ENCODE measurements at places on chromosomes 2 and 18.

DNA sequence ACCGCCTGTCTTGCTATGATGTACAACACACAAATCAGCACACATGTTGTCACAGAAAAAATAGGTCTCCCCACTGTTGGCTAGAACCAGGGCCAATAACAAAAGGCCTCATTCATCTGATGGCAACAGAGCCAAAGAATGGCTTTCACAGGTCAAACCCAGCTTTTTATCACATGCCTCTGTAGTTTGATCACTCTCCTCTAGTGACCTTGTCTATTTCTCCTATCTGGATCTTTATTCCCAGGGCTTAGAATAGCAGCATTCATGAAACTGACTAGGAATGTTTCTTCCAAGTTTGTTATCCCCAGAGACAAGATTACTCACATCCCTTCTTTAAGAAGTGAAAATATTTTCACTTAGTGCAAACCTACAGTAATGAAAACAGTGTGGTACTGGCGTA is 285.8 kb upstream of the GYPC start:
- no peak for DNase-seq

- DNase-seq: no peak
Measured at GRCh38 chr18:12580630-12581342, 77.1 kb downstream of the SPIRE1 start.

- no peak for DNase-seq
Measured at GRCh38 chr2:119257198-119257597, 33.6 kb downstream of the STEAP3 start.

DNA sequence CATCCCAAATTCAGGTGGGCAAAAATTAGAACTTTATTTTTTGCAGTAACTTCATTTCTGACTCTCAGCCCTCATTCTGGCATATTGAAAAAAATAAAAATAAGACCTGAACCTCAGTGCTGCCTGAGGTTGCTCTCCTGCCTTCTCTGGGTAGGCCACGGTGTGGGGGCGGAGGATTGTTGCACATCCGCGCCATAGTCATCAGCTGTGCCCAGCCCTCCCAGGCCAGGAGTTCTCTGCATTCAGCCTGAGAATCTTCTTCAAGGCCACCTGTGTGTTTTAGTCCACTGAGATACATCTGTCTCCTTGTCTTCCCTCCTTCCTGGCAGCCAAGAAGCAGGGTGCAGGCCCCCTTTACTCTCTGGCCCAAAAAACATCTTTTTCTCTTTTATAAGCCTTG is 94.7 kb downstream of the ARMC9 start:
- DNase-seq: no peak

GRCh38 chr2:121359716-121360565 is 74.9 kb upstream of the TFCP2L1 start:
- DNase-seq: no peak

GRCh38 chr18:48278081-48278480 is 131.1 kb downstream of the ZBTB7C start:
- DNase-seq: no peak

DNA sequence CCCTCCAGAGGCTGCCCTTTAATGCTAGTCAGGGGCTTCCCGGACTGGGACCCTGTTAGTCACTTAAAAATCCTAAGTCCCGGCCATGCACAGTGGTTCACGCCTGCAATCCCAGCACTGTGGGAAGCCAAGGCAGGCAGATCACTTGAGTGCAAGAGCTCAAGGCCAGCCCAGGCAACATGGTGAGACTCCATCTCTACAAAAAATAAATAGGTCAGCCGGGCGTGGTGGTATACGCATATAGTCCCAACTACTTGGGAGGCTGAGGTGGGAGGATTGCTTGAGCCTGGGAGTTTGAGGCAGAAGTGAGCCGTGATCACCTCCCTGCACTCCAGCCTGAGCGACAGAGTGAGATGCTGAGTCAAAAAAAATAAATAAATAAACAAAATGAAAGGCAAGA is 17.2 kb upstream of the KCNG2 start:
- DNase-seq: no peak

- DNase-seq: no peak
Measured at GRCh38 chr2:30527411-30527810, 80.4 kb downstream of the LCLAT1 start.

- DNase-seq: no peak
Measured at GRCh38 chr18:66495844-66496243, 108.0 kb downstream of the CDH19 start.

DNA sequence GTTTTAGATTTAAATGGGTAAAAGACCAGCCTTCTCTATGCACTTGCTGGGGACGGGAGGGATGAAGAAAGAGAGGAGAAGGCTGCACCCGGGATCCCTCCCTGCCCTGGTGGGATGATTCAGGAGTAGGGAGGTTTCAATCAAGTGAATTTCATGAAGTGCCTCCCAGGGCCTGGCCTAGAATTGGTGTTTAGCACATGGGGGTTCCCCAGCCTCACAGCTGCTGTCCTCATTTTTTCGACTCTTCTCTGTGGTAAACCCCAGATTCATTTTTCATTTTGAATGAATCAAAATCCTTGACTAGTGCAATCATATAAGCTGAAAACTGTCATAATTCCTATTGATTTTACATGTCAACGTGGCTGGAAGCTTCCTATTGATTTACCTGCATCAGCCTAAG is 81.1 kb downstream of the LPIN1 start:
- no peak for DNase-seq

DNA sequence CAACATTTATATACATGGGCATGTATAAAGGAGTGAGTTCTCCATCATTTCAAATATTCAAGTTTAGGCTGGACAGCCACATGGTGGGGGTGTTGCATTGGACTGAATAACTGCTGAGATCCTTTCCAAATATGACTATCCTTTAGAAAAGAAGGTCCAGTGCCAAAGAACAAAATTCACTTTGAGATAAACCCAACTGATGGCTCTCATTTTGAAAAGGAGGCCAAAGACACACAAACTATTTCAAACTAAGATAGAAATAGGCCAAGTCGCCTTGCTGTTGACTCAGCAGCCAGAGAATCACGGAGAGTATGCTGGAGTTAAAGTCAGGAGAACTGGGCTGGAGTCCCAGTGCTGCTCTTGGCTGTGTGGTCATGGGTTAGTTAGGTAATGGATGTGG is 204.5 kb upstream of the LRATD1 start:
- no peak for DNase-seq

- DNase-seq: no peak
Measured at GRCh38 chr2:239438995-239439753, 38.4 kb upstream of the HDAC4 start.

DNA sequence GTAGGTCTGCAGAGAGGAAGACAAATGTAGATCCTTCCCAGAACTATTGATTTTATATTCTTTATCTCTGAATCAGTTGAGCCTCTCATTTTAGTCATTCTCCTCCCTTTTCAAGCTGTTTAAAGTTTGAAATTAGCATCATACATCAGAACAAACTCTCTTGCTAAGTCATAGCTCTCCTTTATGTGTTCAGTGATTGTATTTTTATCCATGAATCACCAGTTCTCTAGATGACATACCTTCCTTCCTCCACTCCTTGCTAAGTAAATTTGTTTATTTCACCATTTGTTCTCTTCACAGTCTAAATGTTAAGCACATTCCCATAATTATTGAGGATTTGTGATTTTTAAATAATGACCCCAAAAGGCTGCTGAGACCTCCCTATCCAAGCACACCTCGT is 63.5 kb upstream of the RAPGEF4 start:
- no peak for DNase-seq

DNA sequence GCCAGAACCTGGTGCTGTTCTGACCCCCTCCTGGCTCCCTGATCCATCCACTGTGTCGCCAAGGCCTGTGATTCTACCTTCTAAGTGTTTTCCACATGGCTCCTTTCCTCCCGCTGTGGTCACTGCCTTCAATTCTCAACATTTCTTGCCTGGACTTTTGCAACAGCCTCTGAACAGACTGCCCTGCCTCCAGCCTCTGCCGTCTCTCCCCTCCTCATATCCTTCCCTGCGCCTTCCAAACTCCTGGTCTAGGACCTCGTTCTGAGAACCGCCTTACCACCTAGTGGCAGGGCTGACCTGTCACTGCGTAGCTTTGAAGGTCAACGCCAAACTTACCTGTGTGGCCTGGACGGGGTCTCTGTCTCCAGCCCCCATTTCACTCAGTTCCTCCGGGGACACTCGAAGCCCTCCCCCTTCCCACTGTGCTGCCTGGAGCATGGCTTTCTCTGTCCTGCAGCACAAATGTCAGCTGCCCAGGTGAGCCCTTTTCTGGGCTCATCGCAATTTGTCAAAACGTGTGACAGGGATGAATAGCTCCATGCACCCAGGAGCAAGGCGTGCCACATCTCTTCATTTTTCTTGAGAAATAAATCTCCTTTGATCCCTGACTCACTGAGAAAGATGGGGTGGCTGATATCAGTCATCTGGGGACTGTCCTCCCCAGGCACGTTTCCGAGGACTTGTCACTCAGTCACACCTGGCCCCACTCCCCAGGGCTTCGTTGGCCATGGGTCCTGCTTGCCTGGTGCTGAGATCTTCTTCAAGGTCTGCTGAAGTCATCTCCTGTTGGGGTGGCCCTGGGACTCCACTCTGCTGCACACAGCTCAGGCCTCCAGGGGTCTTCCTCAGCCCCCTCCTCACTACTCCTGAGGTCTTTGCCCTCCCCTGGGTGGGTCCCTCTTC is 46.7 kb downstream of the LDLRAD4 start:
- DNase-seq: no peak

- DNase-seq: no peak
Measured at GRCh38 chr18:79245517-79246001, 150.2 kb upstream of the NFATC1 start.

DNA sequence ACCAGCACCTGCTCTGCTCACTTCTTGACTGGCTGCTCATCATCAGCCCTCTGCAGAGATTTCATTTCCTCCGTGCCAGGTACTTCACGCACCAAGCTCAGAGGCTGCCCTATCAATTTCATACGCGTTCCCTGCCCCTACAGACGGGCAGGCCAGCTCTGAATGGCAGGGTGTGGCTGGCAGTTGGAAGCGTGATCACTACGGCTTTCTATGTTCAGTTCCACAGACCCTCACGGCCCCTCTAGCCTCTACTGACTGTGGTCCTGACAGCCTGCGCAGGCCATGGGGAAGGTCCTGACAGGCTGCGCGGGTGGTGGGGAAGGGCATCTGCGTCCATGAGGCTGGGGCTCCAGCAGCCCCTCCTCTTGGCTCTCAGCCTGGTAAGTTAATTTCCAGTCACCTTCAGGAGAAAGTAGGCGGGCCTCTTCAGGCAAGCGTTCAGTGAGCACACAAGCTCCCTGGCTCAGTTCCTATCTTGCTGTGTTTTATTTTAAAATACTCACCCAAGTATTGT is 154.8 kb downstream of the ZNF236 start:
- no peak for DNase-seq

- no peak for DNase-seq
Measured at GRCh38 chr2:37779611-37780386, 108.4 kb upstream of the CDC42EP3 start.

DNA sequence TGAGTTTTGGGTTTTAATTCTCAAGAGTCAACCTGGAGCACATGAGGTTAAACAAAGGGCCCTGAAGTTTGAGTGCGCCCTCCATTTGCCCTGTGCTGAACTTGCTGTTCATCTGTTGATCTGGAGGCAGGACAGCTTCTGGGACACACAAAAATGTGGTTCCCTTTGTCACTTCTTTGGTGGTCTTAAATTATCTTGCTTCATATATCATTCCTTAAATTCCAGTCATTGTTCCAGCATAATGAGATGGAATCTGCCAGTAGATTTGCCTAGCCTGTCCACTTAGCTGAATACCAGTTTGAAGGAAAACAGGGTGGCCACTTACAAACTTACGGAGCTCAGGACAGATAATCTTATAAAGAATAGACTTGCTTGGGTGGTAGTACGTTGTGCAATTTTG is 916 bp downstream of the CETN1 start:
- DNase-seq: no peak

- no peak for DNase-seq
Measured at GRCh38 chr2:110113961-110114591, 1.5 kb downstream of the MALL start.

GRCh38 chr2:128421861-128422311 is 103.2 kb upstream of the HS6ST1 start:
- no peak for DNase-seq

DNA sequence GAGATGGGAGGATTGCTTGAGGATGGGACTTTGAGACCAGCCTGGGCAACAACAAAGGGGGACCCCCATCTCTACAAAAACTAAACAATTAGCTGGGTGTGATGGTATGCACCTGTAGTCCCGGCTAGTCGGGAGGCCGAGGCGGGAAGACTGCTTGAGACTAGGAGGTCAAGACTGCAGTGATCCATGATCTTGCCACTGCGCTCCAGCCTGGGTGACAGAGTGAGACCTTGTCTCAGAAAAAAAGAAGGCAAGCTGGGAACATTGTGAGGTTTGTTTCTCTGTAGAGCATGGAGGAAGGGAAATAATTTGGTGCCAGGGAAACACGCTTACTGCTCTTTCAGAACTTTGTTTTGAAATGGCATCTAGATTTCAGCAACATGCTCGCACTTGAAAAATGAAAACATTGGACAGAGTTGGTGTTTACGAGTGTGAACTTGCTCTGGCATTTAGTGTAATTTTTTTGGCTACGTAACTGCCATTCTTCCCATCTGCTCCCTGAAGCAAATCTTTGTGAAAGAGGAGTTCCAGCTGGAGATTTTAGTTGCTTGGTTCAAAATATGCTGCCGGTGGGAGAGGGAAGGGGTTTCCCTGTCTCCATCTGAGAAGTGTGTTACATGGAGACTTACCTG is 125.6 kb upstream of the DLX2 start:
- no peak for DNase-seq

GRCh38 chr2:20454036-20454981 is 7.4 kb downstream of the RHOB start:
- DNase-seq: no peak

DNA sequence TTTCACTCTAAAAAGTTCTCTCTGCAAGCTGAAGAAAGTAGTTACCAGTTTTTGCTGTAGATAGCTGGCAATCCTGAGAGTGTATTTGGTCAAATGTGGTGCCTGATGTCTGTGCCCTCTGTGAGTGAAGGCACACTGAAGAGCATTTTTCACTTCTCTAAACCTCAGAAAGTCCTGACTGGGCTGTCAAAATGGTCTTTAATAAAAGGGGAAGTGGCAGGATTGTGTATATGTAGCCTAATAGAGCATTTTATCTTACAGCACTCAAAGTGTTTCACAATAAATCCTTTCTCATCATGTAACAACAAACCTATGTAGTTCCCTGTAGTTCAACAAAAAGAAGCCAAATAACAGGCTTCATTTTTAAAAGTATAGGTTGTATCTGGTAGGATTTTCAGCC is 1552.3 kb upstream of the SLC39A10 start:
- DNase-seq: no peak

DNA sequence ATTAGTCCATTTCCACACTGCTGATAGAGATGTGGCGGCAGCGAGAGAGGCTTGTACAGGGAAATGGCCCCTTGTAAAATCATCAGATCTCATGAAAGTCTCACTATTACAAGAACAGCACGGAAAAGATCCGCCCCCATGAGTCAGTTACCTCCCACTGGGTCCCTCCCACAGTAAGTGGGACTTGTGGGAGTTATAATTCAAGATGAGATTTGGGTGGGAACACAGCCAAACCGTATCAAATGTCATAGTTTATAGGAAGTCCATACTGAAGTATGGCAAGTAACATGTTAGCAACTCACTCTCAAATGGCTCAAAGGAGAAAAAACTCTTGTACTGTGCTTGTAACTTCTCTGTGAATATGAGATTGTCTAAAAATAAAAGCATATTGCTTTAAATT is 56.1 kb downstream of the FARP2 start:
- DNase-seq: no peak

Data from stimulated activated CD4-positive, alpha-beta T cell treated with anti-CD3 and anti-CD28 coated beads, TNF-alpha, amount 100 ng/mL, for 1 hour (primary cell).